Cardiac septum (tissue), 1 donor: ENCODE measurements at places on chromosomes 5 and 9.

DNA sequence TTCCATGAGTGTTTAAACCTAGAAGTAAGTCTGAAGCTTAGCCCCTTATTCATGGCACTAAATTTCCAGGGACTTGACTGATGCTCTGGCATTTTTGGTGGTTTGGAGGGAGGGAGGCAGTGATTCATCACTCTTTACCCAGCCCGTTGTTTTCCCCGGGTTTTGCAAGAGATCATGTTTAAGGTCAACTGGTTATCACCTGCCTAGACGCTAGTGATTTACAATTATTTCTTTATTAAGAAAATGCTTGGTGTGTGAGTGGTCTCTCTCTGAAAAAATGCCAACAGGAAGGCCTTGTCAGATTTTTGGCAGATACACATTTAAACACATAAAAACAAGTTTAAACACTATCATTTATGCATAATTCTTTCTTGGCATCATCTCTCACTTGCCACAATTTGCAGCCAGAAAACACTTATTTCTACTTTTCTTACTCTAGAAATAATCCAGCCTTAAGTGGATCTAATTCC, 737.9 kb upstream of the ZNF608 start:
- DNase-seq, result no peak

GRCh38 chr9:109922617-109923470, 142.8 kb downstream of the PALM2AKAP2 start:
- DNase-seq, result no peak

DNA sequence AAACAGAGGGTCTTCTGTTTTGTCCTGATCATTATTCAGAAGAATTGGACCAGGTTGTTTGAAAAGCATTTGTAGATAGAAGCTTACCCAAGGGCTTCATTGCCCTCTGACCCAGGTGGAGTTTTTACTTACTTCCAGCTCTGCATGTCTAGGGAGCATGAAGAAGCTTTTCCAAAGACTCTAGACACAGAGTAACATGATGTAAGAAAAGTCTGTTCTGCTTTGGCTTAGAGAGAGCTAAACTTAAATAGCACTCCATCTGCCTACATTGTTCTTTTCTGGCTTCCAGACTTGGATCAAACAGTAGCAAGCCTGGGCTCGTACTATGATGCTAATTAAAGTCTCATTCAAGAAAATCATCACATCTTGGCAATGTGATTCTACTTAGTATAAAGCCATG, 112.1 kb downstream of the SNCAIP start:
- no peak for DNase-seq

DNA sequence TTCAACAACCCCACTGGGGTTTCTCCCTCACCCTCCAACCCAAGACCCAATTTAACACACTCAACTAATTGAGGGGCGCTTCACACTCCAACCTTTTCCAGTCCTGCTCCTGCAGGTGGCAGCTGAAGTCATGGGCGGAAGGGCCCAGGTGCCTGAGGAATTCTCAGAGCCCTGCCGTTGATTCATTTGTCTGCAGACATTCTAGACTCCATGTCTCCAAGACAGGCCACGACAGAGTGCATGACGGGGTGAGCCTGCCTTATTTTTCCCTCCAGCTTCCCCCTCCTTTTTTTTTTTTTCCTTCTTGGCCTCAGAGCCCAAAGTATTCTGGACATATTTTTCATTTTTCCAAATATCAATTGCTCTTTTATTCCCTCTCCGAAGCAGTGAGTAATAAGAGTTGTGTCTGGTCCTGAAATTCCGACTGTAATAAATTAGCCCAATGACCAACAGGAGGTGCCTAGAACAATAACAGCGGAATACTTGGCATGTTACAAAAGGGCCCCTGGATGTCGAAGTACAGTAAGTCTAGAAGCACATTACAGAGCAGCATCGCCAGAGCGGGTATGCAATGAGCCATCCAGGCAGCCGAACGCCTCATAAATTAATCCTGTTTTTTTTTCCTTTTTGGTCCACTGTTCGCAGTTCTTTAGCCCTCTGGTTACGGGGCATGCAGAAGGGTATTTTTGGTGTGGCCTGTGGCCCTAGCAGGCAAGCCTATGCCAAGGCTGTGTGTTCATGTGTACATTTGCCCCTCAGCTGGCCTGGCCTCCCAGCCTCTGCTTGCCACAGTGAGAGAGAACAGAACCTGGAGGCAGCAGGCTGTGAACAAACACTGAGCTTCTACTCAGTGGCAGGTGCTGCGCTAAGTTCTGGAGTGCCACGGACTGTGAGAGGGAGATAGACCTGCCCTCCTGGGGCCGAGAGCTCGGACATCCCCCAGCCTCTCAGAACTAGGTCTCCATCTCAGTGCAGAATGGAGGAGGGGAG, 8.6 kb upstream of the SMIM23 start:
- DNase-seq, result no peak

GRCh38 chr9:95120781-95121370, 196.6 kb downstream of the FANCC start:
- DNase-seq, result no peak

GRCh38 chr5:63262185-63262981, 683.8 kb downstream of the LRRC70 start:
- DNase-seq, result no peak

DNA sequence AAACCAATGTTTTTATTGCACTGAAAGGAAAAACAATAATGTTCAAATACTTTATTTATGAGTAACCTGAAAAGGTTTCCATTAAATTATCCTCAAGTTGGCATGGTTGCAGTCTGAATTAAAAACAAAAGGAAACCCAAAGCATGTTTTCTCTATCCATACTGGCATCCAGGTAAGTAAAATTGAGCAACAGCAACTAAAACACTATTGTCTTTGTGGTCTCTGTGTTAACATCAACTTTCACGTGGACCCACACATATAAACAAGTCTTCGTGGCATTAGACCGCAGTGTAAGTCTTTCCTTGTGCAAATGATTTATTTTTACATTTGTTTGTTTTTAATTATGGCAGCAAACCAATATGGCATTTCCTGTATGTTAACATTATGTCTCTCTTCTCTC, 757.6 kb downstream of the SEMA5A start:
- no peak for DNase-seq

DNA sequence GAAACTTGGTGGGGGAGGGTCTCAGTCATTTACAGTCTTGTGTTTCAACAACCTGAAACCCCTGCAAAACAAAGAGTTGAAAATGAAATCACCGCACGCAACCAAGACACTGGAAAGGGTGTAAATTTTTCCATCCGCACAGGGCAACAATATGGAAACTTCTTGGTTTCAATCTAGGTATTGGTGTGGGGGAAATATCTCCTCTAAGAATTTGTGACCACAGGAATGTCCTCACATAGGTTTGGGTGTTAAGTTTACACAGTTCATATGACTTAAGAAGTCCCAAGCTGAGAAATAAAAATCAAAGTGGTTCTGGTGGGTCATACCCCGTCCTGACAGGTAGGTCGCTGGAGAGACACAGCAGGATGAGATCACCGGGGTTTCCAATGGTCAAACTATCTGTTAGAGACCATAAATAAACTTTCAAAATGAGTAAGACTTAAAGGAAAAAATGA, 51.9 kb upstream of the PIP5K1B start:
- no peak for DNase-seq

GRCh38 chr5:171857489-171857876, 71.9 kb downstream of the SMIM23 start:
- no peak for DNase-seq

- no peak for DNase-seq
These were observed 1.8 kb upstream of the RNF44 start for GRCh38 chr5:176538989-176539384.

- DNase-seq, result no peak
These were observed 35.8 kb downstream of the WNK2 start for GRCh38 chr9:93219692-93220091.

DNA sequence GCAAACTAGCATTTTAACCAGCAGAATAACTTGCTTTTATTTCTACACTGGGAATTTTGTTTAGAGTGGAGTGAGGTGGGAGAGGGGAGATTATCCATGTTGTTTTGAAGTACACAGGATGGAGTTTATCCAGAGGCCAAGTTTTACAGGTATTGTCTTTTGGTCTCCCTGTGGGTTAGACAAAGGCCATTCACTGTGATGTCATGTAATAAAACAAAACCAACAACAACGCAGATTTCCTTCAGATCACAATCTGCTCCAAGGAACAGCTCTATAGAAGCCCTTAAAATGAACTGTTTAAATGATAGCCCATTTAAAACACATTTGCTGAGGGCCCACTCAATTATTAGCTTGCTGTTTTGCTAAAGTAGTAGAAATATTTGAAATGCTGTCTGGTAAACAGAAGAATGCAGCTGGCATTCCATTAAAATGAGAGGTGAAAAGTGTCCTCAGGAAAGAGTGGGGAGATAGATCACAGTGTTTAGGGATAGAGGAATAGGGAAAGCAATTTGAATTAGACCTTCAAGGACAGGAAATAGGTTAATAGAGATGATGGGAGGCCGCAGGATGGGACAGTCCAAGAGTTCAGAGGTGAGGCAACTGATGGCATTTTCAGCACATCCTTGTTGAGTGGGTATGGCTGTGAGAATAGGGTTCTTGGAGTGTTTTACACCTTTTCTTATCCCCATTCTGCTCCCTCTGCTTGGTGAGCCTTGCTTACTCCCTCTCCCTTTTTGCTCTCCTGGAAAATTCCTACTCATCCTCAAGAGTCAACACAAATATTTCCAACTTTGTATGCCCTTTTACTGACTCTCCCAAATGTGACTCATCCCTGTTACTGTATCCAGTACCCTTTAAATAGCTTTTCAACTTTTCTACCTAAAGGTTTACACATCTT, 140.1 kb upstream of the NR3C1 start:
- no peak for DNase-seq

GRCh38 chr9:82010711-82011110, 22.1 kb downstream of the SPATA31D1 start:
- no peak for DNase-seq

- no peak for DNase-seq
These were observed 151.8 kb downstream of the SEC61B start for GRCh38 chr9:99373912-99374311.

DNA sequence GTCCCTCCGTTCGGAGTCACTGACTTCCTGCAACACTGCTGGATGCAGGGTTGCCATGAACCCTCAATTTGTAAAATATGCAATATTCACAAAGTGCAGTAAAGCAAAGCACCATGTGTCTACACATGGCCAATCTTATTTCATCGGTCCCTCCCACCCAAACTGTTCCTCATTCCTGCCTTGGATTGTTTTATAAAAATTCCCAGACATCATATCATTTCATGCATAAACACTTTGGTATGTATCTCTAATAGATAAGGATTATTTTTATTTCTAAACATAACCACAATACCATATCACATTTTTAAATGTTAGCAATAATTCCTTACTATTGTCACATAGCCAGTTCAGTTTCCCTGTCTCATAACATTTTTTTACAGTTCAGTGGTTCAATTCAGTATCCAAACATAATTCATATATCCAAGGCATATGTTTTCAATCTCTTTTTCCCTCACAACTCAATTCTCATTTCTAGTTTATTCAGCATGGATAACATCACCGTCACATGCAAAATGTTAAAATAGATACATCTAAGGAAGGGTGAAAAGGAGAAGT, 82.0 kb upstream of the PCAT7 start:
- DNase-seq, result no peak

GRCh38 chr5:88251048-88251711, 17.5 kb downstream of the TMEM161B start:
- DNase-seq, result no peak

- DNase-seq, result no peak
These were observed 48.1 kb downstream of the ITGA2 start for GRCh38 chr5:53037141-53037859.

DNA sequence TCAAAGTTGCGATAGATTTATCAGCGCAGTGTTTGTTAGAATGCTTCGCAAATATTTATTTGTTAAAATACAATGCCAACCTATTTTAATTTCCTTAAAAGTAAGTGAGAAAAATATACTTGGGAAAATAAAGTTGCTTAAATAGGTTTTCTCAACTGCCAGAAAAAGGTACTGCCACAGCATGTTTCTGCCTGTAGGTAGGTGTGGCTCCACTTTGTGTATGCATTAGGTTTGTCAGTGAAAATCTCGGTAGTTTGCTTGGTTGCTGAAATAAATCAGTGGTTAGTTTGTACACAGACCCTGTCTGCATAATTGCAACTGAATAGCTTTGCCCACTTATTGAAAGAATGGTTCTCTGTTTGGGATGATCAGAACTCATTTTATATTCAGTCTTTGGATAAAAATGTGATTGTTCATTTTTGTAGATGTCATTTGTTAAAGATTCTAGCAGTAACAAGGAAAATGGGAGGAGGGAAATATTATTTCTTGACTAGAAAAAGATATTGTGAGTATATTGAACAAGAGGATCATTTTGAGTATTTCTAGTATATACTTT, 25.7 kb downstream of the C9orf85 start:
- no peak for DNase-seq

DNA sequence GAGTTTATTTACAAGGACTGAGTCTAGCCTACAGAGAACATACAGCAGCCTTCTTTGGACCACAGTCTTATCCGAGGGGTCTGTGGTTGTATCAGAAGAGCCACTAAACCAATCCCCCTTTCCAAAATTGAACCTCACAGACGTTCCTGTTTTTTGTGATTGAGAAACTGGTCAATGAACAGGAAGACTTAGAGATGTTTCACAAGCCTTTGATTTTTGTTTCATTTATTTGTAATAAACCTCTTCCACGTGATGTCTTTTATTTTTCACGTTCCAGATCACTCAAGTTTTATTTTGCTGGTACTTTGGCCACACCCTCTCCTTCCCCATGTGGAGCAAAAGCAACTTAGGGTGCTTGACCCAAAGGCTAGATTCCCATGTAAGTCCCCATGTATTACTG, 16.1 kb downstream of the CCT5 start:
- no peak for DNase-seq

DNA sequence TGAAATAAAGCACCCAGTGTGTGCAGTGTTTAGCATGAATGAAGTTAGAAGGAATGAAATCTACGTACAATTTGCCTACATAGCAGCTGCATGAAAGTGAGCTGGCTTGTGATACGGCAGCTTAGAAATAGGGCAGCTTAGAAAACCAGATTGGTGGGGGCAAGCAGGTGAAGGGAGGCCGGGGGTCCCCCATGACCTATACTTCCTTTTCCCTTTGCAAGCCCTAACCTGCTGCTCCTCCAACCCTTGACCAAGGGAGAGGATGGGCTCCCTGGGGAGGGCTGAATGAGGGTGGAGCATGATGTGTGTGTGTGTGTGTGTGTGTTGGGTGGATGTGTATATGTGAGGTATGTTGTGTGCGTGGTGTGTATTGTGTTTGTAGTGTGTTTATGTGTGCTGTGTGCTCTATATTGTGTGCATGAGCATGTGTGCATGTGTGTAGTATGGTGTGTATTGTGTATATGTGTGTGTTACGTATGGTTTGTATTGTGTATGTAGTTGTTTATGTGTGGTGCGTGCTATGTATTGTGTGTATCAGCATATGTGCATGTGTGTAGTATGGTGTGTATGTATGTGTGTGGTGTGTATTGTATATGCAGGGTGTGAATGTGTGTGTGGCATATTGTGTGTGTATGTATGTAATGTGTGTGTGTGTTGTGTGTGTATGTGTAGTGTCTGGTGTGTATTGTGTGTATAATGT, 72.1 kb downstream of the TENT4A start:
- no peak for DNase-seq

GRCh38 chr5:143056339-143056704, 286.1 kb downstream of the ARHGAP26 start:
- no peak for DNase-seq
